HepG2 (cell line): ENCODE measurements at places on chromosomes 1 and 21. TPM values are rescaled to one million over a fixed set of nuclear protein-coding genes. Genes with fewer than 3 reads are reported as not detected.

GRCh38 chr1:67060811-67061218, 6.9 kb upstream of the SLC35D1 start:
- H3K36me3 ChIP-seq: no peaks in the 10 kb centered on the region
- H3K4me1 ChIP-seq: peaks cover 30% of the 10 kb centered on the region
- H3K27me3 ChIP-seq: no peaks in the 10 kb centered on the region; the same call in 1 of the 2 replicates
- H3K27ac ChIP-seq: no peak overlapping the region
- peak; percentile 54 for DNase-seq

GRCh38 chr21:26210614-26211013, 40.0 kb upstream of the APP start:
- H3K4me1 ChIP-seq: no peaks in the 10 kb centered on the region
- no peak for DNase-seq
- no peak overlapping the region for H3K27ac ChIP-seq

DNA sequence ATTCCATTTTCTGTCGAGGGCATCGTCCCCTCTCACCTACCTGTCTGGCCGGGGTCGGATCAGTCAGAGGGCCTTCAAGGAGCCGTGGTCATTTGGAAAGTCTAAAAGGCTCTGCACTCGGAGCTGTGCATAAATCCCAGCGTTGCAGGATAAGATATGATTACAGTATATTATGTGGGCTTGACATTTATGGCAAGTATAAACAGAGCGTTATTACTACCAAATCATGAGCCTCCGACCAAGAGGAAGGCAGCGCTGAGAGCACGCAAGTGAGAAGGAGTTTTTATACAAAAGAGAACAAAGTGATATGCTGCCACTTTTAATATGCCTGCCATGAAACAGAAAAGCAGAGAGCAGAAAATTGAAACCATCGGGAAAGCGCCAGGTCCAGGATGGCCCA, 419.4 kb upstream of the VAMP3 start:
- H3K27ac ChIP-seq: no peak overlapping the region
- no peak for DNase-seq
- H3K4me3 ChIP-seq: no peak overlapping the region
- H3K4me1 ChIP-seq: 0 out of 2 replicates have a peak, but pooled peaks cover 4% of the 10 kb centered on the region
- H3K27me3 ChIP-seq: peaks cover 5% of the 10 kb centered on the region; the same call in 1 of the 2 replicates

GRCh38 chr1:201299968-201300367, 16.7 kb downstream of the PKP1 start:
- H3K4me3 ChIP-seq: no peak overlapping the region
- peaks cover 8% of the 10 kb centered on the region for H3K4me1 ChIP-seq
- no peaks in the 10 kb centered on the region for H3K36me3 ChIP-seq
- no peak overlapping the region for H3K27ac ChIP-seq

GRCh38 chr21:36082237-36082664, 12.4 kb downstream of the CBR1 start:
- H3K4me1 ChIP-seq: peaks cover 17% of the 10 kb centered on the region
- H3K4me3 ChIP-seq: no peak overlapping the region

CFHR1 gene
- total RNA-seq: not detected in 2 replicates

DNA sequence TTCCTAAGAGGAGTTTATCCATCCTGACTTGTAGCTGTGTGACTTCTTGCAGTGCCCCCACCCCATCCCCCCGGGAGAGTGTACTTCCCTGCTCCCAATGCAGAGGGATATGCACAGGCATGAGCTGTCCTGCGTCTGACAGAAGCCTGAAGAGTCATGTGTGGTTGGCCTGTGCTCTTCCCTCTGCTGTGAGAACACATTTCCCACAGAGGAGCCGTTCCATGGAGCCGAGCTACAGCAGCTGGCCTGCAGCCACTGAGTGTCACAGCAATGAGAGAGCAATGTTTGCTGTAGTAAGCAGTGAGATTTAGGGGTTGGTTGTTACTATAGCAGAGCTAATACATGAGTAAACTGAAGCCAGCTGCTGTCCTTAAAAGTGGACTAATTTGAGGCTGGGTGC, 22.0 kb downstream of the PARS2 start:
- no peak overlapping the region for H3K27ac ChIP-seq
- H3K27me3 ChIP-seq: no peaks in the 10 kb centered on the region
- peaks cover 50% of the 10 kb centered on the region for H3K36me3 ChIP-seq
- no peak overlapping the region for H3K4me3 ChIP-seq
- DNase-seq: no peak

- no peaks in the 10 kb centered on the region for H3K36me3 ChIP-seq
- no peak overlapping the region for H3K4me3 ChIP-seq
- no peak for DNase-seq
- H3K27ac ChIP-seq: no peak overlapping the region
- H3K27me3 ChIP-seq: no peaks in the 10 kb centered on the region
- H3K4me1 ChIP-seq: peaks cover 40% of the 10 kb centered on the region
Observed at GRCh38 chr21:29315131-29315749, 16.5 kb downstream of the BACH1 start.

LMX1A gene
- 0.07 TPM in 1 of 2 replicates, not detected in the other for total RNA-seq

CD247 gene
- 0.20 and 0.25 TPM in 2 replicates for total RNA-seq

- H3K36me3 ChIP-seq: no peaks in the 10 kb centered on the region; the same call in 1 of the 2 replicates
- DNase-seq: peak; percentile 82
- H3K4me1 ChIP-seq: peaks cover 51% of the 10 kb centered on the region
- peak within 1 kb of the TSS; percentile 85 for H3K27ac ChIP-seq
Observed at GRCh38 chr21:44454747-44455523, at the start of gene LRRC3. Gene LRRC3, plus strand, starts transcription at chr21:44455510. Its CDS starts 1,135 bp downstream, at chr21:44456645.

ITLN2 gene
- not detected in 2 replicates for total RNA-seq

CFAP141 gene
- not detected in 2 replicates for total RNA-seq

- no peak overlapping the region for H3K27ac ChIP-seq
- no peak for DNase-seq
- no peak overlapping the region for H3K4me3 ChIP-seq
- peaks cover 1% of the 10 kb centered on the region; the same call in 1 of the 2 replicates for H3K36me3 ChIP-seq
- H3K4me1 ChIP-seq: no peaks in the 10 kb centered on the region
- no peaks in the 10 kb centered on the region for H3K27me3 ChIP-seq
Observed at GRCh38 chr1:184696403-184696802, 58.3 kb downstream of the EDEM3 start.

SON gene
- 78.3 and 291 TPM in 2 replicates for total RNA-seq

- no peak for DNase-seq
- H3K4me3 ChIP-seq: no peak overlapping the region
Observed at GRCh38 chr1:195664628-195665027, 943.6 kb downstream of the KCNT2 start.

DVL1 gene
- total RNA-seq: 42.8 and 60.4 TPM in 2 replicates

ORC1 gene
- 23.5 and 32.5 TPM in 2 replicates for total RNA-seq

- peaks cover 15% of the 10 kb centered on the region; the same call in 2 of the 3 replicates for H3K27me3 ChIP-seq
- no peak within 1 kb of the TSS; the same call in 1 of the 2 replicates for H3K4me3 ChIP-seq
- H3K36me3 ChIP-seq: no peaks in the 10 kb centered on the region
- DNase-seq: peak; percentile 20
Observed at GRCh38 chr1:20588634-20589225, at the start of gene CDA. Gene CDA, plus strand, starts transcription at chr1:20589097. Its CDS starts 33 bp downstream, at chr1:20589130.

DNA sequence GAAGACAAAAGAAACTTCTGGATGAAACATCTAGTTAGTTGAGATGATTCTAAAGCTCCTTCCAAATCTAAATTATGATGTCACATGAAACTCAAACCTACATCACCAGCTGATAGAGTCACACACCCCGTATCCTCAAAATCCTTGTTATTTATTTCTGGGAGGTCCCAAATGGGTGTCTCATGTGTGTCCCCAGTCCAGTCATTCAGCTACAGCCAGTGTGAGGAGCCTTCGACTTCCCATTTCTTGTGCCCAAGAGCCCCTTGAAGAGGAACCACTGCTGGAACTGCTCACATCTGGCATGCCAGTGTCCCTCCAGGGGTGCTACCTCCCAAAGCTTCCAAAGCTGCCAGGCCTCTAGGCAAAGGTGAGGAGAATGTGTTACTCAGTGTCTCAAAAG, 32.5 kb upstream of the KCNA3 start:
- H3K27me3 ChIP-seq: no peaks in the 10 kb centered on the region; the same call in 2 of the 3 replicates
- H3K36me3 ChIP-seq: no peaks in the 10 kb centered on the region
- no peak for DNase-seq
- H3K27ac ChIP-seq: no peak overlapping the region
- no peak overlapping the region for H3K4me3 ChIP-seq

- H3K27me3 ChIP-seq: no peaks in the 10 kb centered on the region
- no peaks in the 10 kb centered on the region for H3K36me3 ChIP-seq
- no peak overlapping the region for H3K27ac ChIP-seq
- no peak overlapping the region for H3K4me3 ChIP-seq
- no peak for DNase-seq
Observed at GRCh38 chr1:24121406-24121805, 9.5 kb upstream of the MYOM3 start.

SLFNL1 gene
- total RNA-seq: 0.07 TPM in 1 of 2 replicates, not detected in the other

DNA sequence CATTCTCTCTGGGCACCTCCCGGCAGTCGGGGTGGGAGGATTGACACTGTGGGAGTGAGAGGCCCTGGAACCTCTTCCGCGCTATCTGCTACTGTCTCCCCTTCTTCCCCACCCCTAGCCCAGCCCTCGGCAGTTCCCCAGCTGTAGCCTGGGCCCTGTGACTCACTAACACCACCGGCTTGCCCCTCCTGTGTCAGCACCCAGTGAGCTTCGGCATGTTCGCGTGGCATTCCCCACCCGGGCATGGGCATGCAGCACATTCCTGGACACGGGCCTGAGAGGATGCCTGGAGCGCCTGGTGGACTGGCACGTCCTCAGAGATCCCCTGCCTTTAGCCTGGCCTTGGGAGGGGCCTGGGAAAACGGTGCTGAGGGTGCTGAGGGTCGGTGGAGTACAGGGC, 1.3 kb downstream of the CDK18 start:
- H3K27ac ChIP-seq: peak overlapping the region; percentile 76
- H3K36me3 ChIP-seq: no peaks in the 10 kb centered on the region
- H3K27me3 ChIP-seq: no peaks in the 10 kb centered on the region; the same call in 1 of the 2 replicates

DNA sequence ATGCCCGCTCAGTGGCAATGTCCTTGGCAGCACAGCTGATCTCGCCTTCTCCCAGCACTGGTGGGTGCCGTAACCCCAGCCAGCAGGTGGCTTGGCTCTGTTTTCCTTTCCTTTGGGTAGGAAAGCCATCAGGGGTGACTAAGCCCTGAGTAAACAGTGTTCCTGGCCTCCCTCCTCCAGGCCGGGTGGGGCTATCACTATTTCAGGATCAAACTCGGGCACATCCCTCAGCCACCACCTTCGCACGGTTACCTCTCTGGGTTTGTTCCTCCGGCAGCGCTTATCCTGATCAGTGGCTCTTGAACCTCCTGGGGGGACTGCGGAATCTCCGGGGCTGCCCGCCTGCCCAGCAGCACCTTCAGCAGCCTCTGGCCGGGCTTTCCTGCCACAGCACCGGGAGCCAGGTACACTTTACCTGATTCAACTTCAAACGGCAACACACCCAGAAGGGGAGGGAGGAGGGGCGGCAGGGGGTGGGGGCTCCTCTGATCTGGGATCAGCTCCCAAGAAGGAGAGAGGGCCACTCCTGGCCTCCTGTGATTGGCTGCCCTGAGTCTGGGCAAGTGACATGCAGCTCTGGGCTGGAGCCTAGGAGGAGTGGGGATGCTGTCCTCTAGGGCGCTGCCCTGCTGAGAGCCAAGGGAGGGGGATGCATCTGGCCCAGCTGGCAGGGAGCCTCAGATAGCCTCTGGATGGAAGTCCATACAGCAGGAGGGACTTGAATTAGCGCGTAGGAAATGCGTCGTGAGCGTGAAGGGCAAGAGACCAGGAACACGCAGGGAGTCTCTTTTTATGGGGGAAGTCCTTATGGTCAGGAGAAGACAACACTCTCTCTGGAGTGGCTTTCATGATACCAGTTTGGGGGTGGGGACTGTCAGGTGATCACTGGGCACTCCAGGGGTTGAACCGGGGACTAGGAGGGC, at the start of gene ASCL5:
Gene ASCL5 (minus strand): TSS at position 353 of the 923 bp plus-strand sequence. CDS start 11,812 bp downstream, outside the sequence.
- no peak within 1 kb of the TSS for H3K4me3 ChIP-seq
- no peaks in the 10 kb centered on the region for H3K36me3 ChIP-seq
- H3K27me3 ChIP-seq: peaks cover 10% of the 10 kb centered on the region

DNA sequence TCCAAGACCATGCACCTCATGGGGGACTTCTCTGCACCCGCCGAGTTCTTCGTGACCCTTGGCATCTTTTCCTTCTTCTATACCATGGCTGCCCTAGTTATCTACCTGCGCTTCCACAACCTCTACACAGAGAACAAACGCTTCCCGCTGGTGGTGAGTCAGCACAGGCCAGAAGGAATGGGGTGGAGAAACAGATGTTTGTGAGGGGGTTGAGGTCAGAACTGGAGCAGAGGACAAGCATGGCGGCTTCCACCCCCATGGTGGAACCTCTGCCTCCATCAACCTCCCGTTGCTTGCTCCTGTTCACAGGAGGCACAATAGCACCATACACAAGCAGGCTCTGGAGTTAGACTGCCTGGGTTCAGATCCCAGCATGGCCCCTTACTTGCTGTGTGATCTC, 6.9 kb upstream of the ATXN7L2 start:
- no peaks in the 10 kb centered on the region for H3K4me1 ChIP-seq
- no peaks in the 10 kb centered on the region for H3K36me3 ChIP-seq
- no peak for DNase-seq
- H3K27me3 ChIP-seq: peaks cover 30% of the 10 kb centered on the region
- H3K4me3 ChIP-seq: no peak overlapping the region
- H3K27ac ChIP-seq: no peak overlapping the region

CFHR4 gene
- not detected in 2 replicates for total RNA-seq

ANGPTL3 gene
- total RNA-seq: 0.22 and 0.51 TPM in 2 replicates

OR2G2 gene
- total RNA-seq: not detected in 2 replicates

CFHR5 gene
- not detected in 2 replicates for total RNA-seq

DNA sequence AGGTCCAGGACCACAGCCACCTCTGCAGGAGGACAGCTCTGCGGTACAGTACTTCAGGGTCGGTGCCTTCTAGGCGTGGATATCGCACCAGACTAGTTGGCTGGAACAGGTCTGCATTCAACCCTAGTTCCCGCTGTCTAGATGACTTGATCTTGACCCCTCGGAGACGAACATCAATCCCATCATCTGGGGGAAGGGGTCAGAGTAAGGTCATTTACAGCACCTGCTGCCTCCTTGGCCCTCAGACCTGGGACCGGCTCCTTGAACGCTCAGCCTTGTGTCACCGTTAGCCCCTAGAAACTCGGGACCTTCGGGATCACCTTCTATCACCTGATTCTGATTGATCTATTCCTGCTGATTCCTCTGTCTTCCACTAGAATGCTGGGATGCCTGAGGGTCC, 2.6 kb downstream of the HECTD3 start:
- H3K27me3 ChIP-seq: no peaks in the 10 kb centered on the region; the same call in 2 of the 3 replicates
- peaks cover 18% of the 10 kb centered on the region for H3K4me1 ChIP-seq
- no peak overlapping the region for H3K27ac ChIP-seq

- peaks cover 18% of the 10 kb centered on the region; the same call in 1 of the 2 replicates for H3K4me1 ChIP-seq
- H3K27ac ChIP-seq: no peak overlapping the region
- peaks cover 1% of the 10 kb centered on the region; the same call in 1 of the 2 replicates for H3K27me3 ChIP-seq
- H3K36me3 ChIP-seq: no peaks in the 10 kb centered on the region
- no peak for DNase-seq
Observed at GRCh38 chr1:228953207-228953606, 217.9 kb downstream of the RHOU start.

- H3K4me1 ChIP-seq: peaks cover 71% of the 10 kb centered on the region
- no peaks in the 10 kb centered on the region for H3K36me3 ChIP-seq
- no peak for DNase-seq
Observed at GRCh38 chr1:8813016-8813763, 4.2 kb downstream of the RERE start.

GRCh38 chr1:225933072-225933471, 7.9 kb downstream of the LEFTY2 start:
- peaks cover 25% of the 10 kb centered on the region for H3K4me1 ChIP-seq
- DNase-seq: no peak
- H3K27ac ChIP-seq: no peak overlapping the region
- no peaks in the 10 kb centered on the region for H3K36me3 ChIP-seq
- H3K4me3 ChIP-seq: no peak overlapping the region
- no peaks in the 10 kb centered on the region for H3K27me3 ChIP-seq

- H3K4me1 ChIP-seq: no peaks in the 10 kb centered on the region
- no peaks in the 10 kb centered on the region for H3K27me3 ChIP-seq
- DNase-seq: no peak
- no peaks in the 10 kb centered on the region; the same call in 1 of the 2 replicates for H3K36me3 ChIP-seq
- no peak overlapping the region for H3K4me3 ChIP-seq
Observed at GRCh38 chr21:42696501-42697040, 43.1 kb downstream of the PDE9A start.
